Mucosa of gallbladder (tissue), 1 donor: ENCODE measurements at places on chromosomes 12 and 14.
A peak's percentile ranks its signal among the peaks of the same experiment; 100 is the strongest.

GRCh38 chr12:82966001-82966559 is 279.4 kb downstream of the TMTC2 start:
- DNase-seq, result no peak

DNA sequence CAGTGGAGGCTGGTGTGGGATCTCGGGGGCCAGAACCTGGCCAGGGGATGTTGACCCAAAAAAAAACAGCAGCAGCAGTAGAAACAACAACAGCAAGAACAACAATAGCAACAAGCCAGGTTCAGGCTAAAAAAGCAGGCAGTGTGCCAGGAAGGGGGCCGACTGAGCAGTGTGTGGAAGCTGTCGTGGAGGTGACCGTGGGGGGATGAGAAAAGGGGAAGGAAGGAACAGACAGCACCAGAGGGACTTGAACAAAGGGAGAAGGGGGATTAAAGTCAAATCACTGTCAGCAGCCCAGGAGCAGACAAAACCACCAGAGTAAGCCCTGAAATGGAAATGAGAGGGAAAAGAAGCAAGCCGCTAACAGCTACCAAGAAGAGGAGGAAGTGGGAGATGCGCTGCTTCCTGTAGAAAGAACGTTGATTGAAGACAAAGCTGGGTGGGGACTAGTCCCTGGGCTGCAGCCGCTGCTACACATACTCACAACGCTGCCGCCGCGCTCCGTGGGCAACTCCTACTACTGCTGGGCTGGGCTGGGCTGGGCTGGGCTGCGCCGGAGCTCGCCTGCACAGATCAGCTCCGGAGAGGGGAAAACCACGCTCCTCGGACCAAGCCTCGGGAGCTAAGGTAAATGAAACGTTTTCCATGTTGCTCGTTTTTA is at the start of gene GNG2:
TSS of gene GNG2 (plus strand) at position 449 of the 661 bp plus-strand sequence. CDS start 90,067 bp downstream, outside the sequence.
- DNase-seq, result peak; percentile 76

- peak; percentile 24 for DNase-seq
These were observed 507 bp downstream of the AHSA1 start for GRCh38 chr14:77458249-77458950.

DNA sequence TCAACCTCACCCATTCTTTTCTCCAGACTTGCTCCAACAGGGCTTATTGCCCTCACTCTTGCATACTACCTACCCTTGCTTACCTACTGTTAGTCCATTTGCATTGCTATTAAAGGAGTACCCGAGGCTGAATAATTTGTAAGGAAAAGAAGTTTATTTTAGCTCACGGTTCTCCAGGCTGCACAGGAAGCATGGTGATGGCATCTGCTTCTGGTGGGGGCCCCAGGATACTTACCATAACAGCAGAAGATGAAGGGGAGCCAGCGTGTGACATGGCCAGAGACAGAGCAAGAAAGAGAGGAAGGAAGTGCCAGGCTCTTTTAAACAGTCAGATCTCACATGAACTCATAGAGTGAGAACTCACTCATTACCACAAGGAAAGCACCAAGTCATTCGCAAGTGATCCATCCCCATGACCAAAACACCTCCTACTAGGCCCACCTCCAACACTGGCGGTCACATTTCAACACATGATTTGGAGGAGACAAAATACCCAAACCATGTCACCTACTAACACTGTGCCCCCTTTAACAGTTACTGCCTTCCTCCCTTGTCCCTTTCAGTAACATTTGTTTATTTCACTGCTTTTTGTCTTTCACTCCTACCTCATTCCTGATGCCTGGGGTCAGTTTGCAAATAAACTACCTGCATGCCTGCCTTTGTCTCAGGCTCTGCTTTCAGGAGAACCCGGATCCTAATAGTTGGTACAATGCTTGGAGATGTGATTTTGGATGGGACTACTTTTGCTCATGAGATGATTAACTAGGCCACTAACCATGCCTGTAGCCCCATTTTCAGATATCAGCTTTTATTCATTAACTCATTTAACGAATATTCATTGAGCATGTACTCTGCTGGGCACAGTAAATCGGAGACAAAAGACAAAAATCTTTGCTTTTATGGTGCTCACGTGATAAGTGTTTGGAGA is 41.6 kb upstream of the CSRP2 start:
- no peak for DNase-seq

- DNase-seq, result peak; percentile 44
These were observed 28.1 kb downstream of the MSRB3 start for GRCh38 chr12:65306366-65307168.

- no peak for DNase-seq
These were observed 18.8 kb upstream of the HHIPL1 start for GRCh38 chr14:99626041-99626648.

- no peak for DNase-seq
These were observed 17.4 kb downstream of the TMPO start for GRCh38 chr12:98532687-98533304.

- no peak for DNase-seq
These were observed 20.0 kb upstream of the CLEC2D start for GRCh38 chr12:9649532-9649940.

- no peak for DNase-seq
These were observed 128.1 kb downstream of the PRKD1 start for GRCh38 chr14:29799464-29800095.

DNA sequence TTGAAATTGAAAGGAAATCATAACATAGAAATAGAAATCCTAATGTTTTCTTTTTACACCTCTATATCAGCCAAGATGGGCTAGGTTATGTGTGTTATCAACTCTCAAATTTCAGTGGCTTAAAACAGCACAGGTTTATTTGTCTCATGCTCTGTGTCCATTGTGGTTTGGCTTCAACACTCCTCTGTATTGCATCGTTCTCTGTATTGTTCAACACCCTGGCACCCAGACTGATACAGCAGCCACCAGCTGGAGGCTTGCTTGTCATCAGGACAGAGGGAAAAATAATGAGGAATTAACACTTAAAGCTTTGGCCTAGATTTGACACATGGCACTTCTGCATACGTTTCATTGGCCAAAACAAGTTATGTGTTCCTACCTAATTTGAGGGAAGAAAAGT is 234.2 kb upstream of the ARHGAP5 start:
- DNase-seq, result no peak

DNA sequence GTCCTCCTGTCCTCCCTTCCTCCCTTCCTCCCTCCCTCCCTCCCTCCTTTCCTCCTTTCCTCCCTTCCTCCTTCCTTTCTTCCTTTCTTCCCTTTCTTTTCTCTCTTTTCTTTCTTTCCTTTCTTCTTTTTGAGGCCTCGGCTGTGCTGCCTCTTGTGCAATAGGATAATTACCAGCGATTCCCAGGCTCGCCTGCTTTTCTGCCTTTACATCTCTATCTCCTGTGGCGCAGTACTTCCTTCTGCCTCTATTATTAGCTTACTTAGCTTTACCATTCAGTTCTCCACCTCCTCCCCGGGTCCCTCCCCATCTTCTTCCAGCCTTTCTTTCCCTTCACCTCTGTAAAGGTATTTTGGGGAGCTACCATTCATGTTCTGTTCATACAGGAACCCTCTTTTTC is 19.9 kb downstream of the ETV6 start:
- DNase-seq, result no peak

DNA sequence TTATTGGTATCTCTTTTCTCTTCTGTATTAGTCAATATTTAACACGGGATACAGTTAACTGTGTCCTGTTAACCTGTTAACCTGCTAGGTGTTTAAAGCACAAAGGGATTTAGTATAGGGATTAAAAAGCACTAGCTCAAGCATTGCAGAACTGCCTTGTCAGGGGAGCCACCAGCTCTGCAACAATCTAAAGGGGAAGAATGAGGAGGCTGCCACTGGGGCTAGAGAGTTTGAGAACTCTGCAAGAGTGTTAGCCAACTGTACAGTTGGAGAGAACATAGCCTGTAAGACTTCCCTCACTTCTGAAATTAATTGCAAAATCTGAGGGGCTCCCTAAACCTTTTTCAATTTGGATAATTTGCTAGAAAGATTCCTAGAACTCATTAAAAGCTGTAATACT is 6.5 kb upstream of the VRK1 start:
- no peak for DNase-seq

DNA sequence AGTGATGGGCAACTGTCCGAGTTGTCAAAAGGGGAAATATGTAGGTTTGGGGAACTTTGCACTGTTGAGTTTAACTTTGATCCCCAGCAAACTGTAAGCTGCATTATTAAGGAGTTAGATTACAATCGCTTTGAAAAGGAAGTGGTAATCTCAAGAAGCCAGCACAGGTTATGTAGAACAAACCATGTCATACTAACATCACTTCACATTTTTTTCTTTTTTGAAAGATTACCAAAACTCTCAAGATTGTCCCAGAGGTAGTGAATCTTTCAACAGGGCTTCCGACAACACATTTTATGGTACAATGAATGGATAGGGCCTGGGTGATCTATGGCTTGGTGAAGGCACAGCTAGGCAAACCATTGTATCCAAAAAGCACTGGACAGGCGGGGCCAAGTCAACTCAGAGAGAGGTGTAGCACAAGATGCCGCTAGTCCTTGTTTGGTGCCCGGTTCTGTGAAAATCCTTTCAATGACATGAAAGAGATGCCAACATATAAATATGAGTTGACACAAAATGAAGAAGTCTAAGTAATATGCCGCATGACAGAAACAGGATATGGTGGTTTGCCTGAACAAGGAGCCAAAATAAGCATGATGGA is 24.3 kb upstream of the PARP11 start:
- DNase-seq, result no peak

GRCh38 chr12:25320123-25321006 is 69.6 kb upstream of the KRAS start:
- no peak for DNase-seq

DNA sequence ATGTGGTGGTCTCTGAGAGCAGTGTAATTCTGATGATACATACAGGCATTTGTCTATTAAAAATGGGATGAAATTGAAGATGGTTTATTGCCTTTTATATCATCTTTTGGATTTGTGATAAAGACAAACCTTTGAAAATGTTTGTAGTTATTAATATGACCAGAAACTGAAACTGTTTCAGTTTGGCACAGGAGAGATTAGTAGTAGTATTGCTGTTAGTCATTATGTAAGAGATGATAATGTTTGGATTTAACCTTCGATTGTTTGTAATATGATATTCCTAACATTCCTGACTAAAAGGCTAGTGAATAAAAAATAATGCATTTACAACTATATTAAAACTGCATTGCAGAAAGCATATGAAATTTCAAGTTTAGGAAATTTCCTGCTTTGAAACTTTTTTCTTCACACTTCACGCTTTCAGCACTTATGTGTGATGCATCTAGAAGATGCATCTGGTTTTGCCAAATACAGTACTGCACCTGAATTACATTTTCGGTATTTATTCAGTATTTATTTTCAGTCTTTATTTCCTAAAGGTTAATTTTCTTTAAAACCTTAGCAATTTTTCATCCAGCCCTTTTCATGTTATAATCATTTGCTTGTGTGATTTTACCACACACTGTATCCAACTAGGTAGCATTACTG is 25.5 kb downstream of the ADIPOR2 start:
- no peak for DNase-seq

- no peak for DNase-seq
These were observed 138.4 kb upstream of the FRMD6 start for GRCh38 chr14:51513281-51513680.

GRCh38 chr12:8831116-8831515 is 8.7 kb downstream of the A2ML1 start:
- DNase-seq, result no peak

GRCh38 chr12:40597133-40597532 is 95.1 kb upstream of the CNTN1 start:
- DNase-seq, result no peak

DNA sequence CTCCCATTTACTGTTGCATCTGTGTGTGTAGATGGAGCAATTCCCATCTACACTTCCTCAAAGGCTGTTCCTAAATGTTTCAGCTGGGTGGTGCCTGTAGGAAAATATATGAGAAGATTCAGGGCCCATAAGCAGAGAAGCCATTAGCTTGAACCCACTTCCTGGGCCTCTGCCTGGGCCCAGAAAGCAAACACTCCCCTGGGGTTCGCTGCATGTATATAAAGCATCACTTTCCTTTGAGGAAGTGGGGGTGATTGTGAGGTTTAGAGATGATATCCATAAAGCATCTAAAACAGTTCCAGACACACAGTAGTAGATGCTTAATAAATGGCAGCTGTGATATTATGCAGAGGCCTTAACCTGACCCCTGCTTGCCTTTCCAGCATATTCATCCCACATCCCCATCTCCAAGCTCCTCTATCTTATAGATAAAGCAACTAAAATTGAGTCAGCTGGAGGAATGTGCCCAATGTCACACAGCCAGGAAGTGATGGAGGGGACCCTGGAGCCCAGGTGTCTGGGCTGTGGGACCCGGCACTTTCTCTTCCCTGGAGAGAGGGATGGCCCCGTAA is 280.0 kb upstream of the CRY1 start:
- DNase-seq, result no peak

GRCh38 chr12:130120012-130120805 is 42.1 kb upstream of the FZD10 start:
- DNase-seq, result no peak

DNA sequence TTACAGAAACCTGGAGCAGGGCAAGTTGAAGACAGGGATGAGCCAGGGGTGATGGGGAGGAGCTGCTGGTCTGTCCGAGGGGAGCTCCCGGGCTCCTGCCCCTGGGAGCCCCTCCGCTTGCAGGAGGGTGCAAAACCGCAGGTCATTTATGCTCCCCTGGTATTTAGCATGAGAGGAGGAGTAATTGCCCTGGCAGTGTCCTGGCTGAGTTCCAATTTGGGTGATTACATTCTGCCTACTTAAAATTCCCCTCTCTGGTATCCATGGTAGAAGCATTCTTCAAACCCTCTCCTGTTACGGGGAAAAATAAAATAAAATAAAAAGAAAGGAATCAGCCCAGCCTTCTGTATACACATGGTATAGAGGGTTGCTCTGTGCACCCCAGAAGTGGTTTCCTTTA is 61.7 kb upstream of the VRK1 start:
- no peak for DNase-seq

GRCh38 chr12:120943482-120943881 is 34.9 kb upstream of the HNF1A start:
- DNase-seq, result no peak

DNA sequence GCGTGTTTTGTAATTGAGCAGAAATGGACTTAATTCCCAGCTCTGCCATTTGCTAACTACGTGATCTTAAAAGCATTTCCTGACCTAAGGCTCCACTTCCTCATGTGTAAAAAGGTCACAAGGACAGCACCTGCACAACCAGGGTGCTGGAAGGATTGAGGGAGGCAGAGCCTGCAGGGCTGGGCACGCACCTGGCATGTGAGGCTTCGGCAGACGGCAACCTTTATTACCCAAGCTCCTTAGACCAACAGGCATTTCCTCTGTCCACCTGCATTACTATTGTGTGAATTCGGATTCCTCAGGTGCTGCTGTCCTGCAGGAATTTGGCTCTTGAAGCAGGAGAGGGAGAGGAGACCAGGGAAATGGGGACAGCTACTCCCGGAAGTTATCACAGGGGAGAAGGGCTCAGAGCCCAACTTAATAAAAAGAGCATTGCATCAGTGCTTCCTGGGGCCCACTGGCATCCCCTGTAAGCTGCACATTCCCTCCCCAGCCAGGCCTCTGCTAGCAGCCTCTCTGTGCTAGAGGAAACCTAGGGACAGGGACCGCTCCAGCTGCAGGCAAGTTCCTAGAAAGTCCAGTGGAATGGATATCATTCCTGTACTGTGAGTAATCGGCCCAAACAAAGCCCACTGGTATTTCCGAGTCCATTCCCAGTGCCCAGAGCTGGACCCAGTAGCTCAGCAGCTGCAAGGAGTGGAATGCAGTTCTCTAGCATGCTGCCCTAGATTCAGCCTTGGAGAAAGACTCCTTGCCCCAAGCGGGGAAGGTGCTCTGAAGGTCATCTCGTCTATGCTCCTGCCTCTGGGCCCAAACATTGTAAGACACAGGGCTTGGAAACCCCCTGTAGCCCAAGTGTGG is 157.1 kb upstream of the CCND2 start:
- no peak for DNase-seq
